ENCODE measurements at places on chromosomes 6 and 20.

DNA sequence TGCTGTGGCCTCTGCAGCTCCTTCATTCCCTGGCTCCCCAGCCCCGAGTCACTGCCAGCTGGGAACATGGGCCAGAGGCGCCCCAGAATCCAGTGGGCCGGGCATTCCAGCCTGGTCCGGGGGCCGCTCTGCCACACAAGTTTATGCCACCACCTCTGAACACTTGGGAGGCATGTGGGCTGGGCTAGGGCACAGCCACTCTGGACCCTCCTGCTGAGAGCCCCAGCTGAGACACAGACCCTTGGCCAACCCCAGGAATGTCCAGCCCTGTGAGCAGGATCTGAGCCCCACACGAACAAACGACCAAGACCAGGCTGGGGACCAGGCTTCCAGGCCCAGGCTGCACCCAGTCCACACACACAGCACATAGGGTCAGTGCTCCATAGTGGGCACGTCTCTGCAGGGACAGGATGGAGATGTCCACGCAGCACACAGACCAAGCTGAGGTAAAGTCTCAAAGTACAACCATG, 33.0 kb downstream of the YTHDF1 start:
- no peak for DNase-seq

GRCh38 chr6:35140639-35141006, 516 bp downstream of the TCP11 start:
- DNase-seq: no peak

GRCh38 chr20:50036703-50037102, 53.9 kb downstream of the SNAI1 start:
- DNase-seq: no peak

DNA sequence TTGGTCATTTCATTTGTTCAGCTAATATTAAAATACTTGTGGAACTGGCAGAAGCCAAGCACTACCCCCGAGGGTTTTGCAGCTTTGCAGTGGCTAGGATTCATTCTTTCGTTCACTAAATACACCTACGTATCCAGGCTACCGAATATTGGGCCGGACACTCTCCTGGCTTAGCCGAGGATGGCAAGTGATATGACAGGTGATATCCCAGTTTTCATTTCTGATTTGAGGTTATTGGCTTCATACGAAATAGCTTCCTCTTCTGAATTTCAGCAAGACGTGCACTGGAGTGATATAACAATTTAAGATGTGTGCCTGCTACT, 536 bp upstream of the MTFR2 start:
- no peak for DNase-seq

- no peak for DNase-seq
Observed at GRCh38 chr6:113763876-113764275, 93.3 kb upstream of the MARCKS start.

GRCh38 chr20:50469796-50470195, 40.4 kb upstream of the PTPN1 start:
- DNase-seq: no peak

DNA sequence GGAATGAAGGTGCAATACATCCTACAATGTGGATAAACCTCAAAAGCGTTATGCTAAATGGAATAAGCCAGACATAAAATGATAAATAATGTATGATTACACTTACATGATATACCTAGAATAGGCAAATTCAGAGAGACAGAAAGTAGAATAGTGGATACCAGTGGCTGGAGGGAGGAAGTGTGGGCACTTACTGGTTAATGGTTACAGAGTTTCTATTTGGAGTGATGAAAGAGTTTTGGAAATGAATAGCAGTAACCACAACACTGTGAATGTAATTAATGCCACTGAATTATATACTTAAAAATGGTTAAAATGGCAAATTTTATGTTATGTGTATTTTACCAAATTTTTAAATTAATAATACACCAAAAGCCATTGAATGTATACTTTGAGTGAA, 71.4 kb upstream of the CST7 start:
- no peak for DNase-seq

DNA sequence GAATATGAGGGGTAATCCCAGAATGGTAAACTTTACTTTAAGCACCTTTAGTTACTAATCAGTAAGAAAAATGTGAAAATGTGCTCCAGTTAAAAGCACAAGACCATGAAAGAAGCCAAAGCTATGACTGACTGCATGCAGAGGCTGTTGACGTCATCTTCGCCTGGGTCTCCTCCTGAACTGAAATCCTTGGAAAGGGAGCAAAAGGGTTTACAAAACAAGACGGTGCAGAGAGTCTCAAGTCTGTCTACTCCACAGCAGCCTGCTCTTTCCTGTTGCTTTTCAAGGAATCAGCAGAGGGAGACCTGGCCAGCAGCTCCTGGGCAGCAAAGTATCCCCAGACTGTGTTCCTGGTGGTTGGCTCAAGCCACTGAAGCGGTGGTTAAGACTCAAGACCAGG, 10.2 kb downstream of the FKBP1A start:
- no peak for DNase-seq

DNA sequence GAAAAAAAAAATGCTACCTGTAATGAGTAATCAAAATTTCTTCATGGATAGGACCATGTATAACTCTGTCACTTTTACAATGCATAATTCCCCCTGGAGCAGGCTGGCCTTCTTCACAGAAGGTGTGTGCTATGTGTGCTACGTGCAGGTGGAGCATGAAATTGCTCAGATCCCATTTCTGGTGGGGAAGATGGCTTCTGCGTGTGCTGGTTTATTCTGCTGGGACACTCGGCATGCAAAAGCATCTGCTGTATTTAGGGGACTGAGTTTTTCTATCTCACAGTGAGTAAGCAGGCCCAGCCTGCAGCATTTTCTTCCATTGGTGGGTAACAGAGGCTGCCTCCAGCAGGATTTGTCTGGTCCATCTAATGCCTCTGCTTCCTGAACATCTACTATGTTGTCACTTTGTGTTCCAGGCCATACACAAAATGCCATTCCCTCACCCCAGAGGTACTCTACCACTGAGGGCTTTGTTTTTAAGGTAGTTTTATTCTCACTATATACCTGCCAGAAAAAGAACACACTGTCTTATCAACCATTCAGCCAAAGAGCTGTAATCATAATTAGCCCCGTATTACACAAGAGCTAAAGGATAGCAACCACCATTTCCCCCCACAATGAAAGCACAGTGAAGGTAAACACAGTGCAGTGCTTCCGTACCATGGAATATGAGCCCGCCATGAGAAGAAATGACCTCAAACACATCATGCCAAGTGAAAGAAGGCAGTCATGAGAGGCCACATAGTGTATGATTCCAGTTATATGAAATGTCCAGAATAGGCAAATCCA, 62.4 kb downstream of the SYNDIG1 start:
- no peak for DNase-seq

- DNase-seq: no peak
Observed at GRCh38 chr6:27288136-27289044, 23.7 kb downstream of the POM121L2 start.

GRCh38 chr6:67908379-67908778, 726.7 kb upstream of the ADGRB3 start:
- DNase-seq: no peak

- DNase-seq: no peak
Observed at GRCh38 chr6:10725044-10725443, 2.2 kb downstream of the TMEM14C start.

GRCh38 chr6:83459663-83460062, 28.8 kb upstream of the ME1 start:
- DNase-seq: no peak

- no peak for DNase-seq
Observed at GRCh38 chr6:34610819-34611477, 54.8 kb upstream of the SPDEF start.

GRCh38 chr6:166737261-166737660, 110.2 kb upstream of the RPS6KA2 start:
- DNase-seq: no peak

DNA sequence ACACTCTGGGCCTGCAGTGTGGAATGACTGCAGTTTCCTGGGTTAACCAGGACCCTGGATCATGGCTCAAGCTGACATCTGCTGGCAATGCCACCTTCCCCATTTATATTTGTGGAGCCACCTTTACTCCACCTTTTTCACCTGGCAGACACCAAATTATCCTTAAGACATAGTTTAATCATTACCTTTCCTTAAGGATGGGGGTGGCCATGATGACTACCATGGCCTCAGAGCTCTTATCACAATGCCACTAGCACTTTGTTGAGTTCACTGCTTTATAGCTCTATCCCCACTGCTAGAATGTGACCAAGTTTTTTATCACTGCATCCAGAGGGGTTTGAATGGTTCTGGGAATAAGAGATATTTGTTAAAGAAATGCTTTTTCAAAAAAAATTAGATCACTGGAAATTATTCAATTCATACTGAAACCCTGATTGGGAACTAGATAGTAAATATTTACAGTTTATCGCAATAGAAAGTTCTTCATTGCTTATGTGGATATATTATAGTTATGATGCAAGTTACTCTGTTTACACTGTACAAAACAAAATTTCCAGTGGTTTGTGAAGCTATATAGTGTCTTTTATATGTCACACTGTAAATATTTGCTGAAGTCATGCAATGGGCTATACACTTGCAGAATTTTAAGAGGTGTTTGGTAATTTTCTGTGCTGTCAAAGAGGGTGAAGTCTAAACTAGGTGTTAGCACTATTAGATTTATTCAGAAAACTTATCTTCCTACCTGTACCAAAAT, 37.3 kb upstream of the IFNGR1 start:
- no peak for DNase-seq

DNA sequence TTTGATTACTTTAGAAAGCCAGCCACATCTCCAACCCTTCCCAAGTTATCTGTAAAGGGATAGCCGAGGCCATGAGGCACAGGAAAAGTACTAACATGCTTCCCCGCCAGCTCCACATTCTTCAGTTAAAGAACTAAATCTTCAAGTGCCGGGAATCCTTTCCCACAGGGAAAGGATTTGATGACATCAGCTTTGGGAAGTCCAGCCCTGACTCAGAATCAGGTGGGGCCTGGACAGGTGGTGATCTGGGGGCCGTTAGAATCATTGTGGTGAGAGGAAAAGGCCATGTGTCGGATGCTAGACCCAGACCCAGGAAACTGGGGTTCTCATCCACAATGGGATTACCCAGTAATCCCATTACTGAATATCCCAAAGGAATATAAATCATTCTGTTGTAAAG, 580.0 kb downstream of the QKI start:
- no peak for DNase-seq

DNA sequence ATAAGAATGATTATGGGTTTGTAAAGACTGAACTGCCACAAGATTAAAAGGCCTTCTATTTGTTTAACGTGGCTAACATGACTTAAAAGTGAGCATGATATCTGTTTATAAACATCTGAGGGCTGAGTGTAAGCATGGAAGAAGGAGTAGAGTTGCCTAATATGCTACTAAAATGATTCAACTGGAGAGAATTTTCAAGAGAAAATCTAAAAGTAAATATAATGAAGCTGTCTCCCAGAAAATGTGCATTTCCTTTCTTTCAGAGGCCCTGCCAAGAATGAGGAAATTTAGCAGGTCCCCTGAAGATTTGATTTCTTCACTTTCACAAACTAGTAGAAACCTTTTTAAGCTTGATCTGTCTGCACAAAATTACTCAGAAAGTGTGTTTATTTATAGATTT, 4.2 kb upstream of the EYA4 start:
- DNase-seq: no peak

DNA sequence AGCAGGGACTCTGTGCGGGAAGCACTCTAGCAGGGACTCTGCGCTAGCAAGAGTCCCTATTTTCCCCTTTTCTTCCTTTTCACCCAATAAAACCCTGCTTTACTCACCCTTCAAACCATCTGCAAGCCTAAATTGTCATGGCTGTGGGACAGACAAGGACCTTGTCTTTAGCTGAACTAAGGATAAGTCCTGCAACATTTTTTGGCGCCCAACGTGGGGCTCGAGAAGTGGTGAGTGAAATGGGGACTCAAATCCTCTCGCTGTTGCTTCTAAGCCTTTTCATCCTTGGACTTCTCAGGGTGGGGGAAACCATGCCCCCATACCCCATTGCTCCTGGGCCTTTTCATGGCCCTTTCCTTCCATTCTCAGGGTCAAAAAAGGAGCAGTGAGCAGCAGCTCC, 46.4 kb downstream of the IMPG1 start:
- DNase-seq: no peak

DNA sequence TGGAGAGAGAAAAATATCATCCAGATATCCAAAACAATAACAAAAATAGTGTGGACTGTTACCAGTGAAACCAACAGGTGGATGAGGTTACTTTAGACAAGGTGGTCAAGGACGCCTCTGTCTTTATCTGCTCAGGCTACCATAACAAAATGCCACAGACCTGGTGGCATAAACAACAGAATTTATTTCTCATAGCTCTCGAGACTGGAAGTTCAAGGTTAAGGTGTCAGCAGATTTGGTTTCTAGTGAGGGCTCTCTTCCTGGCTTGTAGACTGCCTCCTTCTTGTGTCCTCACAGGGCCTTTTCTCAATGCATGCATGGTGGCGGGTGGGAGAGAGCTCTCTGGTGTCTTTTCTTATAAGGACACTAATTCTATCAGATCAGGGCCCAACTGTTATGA, 21.1 kb upstream of the LBP start:
- no peak for DNase-seq

- no peak for DNase-seq
Observed at GRCh38 chr20:43755390-43755789, 28.6 kb upstream of the GTSF1L start.

DNA sequence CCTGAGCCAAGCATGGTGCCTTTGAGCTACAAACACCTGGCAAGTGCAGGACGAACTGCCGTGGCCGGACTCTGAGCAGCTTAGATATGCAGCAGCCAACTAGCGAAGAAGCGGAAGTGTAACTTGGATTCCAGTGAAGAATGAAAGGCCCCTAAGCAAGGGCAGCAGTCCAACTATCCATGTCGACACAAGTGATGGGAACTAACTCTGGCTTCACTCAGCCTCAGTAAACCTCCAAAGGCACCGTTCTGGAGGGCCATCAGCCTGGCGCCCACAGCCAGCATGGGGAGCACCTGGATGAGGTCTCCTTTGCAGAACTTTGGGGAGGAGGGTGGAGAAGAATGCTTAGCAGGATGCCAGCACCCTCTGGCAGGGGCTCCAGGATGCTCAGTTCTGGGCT, 78.4 kb upstream of the MLN start:
- DNase-seq: no peak

DNA sequence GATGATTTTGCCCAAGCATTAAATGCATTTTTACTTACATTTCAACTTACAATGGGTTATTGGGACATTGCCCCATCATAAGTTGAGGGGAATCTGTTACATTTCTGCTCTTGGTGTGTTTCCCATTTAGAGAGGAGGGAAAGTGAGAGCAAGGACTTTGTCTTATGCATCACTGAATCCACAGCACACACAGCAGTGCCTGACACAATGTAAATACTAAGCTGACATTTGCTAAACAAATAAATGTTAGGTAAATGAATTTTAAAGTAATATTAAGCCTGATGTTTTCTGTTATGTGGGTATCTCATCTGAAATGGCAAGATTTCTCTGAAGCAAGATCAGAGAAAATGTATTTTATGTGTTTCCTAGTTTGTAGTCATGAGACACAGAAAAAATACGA, 143.6 kb upstream of the STXBP5 start:
- DNase-seq: no peak
